ENCODE measurements at places on chromosomes 1 and 21. TPM values are rescaled to one million over a fixed set of nuclear protein-coding genes. Genes with fewer than 3 reads are reported as not detected.

The EFCAB14 gene
- 96.1 TPM for total RNA-seq

The CFHR2 gene
- total RNA-seq, result not detected

The RAB42 gene
- not detected for total RNA-seq

The AVPR1B gene
- not detected for total RNA-seq

The MAEL gene
- total RNA-seq, result 0.45 TPM

The TMEM82 gene
- total RNA-seq, result not detected

The GBP1 gene
- total RNA-seq, result 144 TPM

The TTF2 gene
- total RNA-seq, result 83.8 TPM

All from activated CD4-positive, alpha-beta memory T cell treated with anti-CD3 and anti-CD28 coated beads, Interleukin-2, amount 10 ng/mL, durations not matched to agents 7 days and 5 days (primary cell).